ENCODE measurements at places on chromosomes 11 and 22.
A peak's percentile ranks its signal among the peaks of the same experiment; 100 is the strongest.

DNA sequence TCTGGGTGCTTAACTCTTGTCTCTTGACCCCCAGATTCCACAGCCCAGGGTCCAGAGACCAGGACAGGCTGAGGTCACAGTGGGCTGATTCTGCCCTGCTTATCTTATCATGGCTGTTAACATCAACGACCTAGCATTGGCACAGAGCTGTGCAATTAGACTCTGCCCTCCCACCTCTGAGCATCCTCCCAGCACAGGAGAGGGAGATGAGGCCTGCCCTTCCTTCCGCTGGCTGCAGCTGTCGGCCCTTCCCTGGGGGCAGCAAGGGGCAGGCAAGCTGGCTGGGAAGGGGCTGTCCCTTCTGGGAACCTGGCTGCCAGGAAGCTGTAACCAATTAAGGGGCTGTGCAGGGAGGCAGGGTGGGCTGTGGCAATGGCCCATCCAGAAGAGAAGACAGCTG lies 22.5 kb downstream of the LRRC10B start:
- DNase-seq: no peak

DNA sequence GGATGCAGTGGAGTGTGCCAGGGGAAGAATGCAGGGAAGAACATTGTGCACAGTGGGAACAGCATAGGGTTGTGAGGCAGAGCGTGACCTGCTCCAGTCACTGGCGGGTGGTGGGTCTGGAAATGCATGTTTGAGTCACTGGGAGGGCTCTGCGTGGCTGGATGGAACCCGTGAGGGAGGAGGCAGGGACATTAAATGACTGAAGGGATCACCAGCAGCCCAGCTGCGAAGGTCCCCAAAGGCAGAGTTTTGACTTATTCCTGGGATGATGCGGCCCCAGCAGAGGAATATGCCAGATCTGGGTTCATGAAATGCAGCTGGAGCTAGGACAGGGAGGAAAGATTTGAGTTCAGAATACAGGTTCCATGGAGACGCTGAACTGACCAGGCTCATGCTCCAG lies 104.0 kb upstream of the FGF3 start:
- DNase-seq: no peak

- DNase-seq: no peak
Observed at GRCh38 chr11:69831985-69832384, 12.8 kb upstream of the FGF3 start.

DNA sequence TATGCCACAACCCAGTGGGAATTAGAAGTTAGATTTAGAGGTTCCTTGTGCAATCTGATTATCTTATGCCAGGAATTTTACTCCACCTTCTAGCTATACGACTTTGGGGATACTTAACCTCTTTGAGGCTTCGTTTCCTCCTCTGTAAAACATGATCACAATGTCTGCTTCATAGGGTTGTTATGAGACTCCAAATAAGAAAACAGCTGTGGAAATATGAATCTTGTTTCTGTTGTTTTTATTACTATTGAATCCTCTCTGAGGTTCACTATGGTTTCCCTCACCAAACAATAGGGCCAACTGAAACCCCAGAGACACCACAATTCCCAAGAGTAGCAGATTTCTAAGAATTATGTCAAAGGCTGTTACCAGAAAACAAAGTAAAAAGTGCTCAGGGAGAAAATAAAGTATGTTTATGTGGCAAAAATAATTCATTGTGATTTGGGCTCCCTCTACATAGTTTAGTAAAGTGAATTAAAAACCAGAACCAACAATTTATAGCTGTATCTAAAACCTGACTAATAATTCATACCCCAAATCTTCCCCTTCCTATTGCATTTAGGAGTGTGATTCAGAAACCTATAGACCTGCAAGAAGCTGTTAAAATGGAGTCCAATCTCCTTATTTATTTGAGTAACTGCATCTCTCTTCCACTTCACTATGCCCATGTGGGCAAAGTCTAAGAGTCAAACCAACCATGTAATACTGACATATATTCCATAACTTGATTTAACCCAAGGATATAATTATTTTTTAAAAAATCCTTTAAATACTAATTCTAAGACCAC lies 38.4 kb downstream of the AMBRA1 start:
- DNase-seq: peak; percentile 29

GRCh38 chr11:17421781-17422180 lies 33.3 kb upstream of the KCNJ11 start:
- DNase-seq: no peak

GRCh38 chr11:62512961-62513360 lies 33.6 kb downstream of the AHNAK start:
- no peak for DNase-seq

GRCh38 chr11:32400670-32401369 lies 34.5 kb downstream of the WT1 start:
- DNase-seq: no peak

- no peak for DNase-seq
Observed at GRCh38 chr11:41612415-41612814, 153.0 kb upstream of the LRRC4C start.

DNA sequence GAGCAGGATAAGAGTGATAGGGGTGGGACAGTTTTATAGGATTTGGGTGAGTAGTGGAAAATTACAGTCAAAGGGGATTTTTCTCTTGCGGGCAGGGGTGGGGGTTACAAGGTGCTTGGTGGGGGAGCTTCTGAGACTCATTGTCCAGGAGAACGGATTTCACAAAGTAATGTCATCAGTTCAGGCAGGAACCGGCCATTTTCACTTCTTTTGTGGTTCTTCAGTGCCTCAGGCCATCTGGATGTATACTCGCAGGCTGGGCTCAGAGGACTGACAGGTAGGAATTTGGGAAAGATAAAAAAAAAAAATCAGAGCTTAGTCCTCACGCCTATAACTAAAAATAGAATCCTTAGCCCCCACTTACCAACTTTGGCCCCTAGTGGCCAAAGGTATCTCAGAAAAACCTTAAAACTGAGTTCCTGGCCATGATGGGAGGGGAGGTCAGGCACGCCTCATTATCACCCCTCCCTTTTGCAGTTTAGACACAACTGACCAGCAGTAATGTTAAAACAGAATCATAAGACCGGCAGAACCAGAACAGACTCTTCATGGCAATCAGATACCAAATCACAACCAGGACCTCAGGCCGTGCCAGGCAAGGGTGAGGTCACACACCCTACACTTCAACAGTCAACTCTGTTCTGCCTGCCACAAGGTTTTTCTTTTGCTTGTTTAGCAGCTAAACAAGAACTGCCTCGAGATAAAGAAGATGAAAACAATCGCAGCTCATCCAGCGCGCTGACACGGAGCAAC lies 8.9 kb upstream of the APOBEC3G start:
- DNase-seq: no peak

- peak; percentile 80 for DNase-seq
Observed at GRCh38 chr22:37166675-37167066, 17.0 kb upstream of the IL2RB start.

DNA sequence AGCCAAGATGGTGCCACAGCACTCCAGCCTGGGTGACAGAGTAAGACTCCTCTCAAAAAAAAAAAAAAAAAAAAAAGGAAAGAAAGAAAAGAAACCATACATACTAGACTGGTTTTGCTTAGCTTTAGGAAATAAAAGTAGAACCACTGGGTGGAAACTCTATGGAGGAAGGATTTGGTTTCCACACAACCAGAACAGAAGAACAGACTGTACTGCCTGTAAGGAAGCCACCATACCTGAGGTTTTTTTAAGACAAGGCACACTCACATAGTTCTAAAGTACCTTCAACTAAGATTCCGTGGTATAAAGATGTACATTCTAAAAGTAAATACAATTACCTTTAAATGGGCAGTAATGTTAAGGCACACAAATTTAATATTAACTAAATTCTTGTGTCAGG lies 58.6 kb downstream of the NUP98 start:
- no peak for DNase-seq

DNA sequence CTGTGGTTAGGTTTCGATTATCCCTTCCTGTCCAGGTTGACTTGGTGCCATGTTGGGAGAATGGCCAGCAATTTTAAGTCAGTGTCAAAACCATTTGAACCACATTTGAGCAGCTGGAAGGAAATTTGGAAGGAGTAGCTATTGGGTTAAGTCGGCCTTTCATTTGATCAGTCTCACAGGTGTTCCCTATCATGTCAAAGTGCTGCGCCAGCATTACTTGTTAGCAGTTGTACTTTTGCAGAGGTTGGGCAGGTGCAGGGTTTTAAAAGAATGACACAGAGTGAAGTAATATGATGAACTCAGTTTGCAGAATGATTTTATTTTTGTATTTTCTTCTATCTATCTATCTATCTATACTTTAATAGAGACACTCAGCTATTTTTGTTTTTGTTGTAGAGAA lies 6.4 kb upstream of the TYMP start:
- no peak for DNase-seq

- DNase-seq: no peak
Observed at GRCh38 chr11:110774138-110775014, 62.1 kb upstream of the ARHGAP20 start.

- DNase-seq: no peak
Observed at GRCh38 chr11:31823644-31824331, 12.7 kb upstream of the PAX6 start.

DNA sequence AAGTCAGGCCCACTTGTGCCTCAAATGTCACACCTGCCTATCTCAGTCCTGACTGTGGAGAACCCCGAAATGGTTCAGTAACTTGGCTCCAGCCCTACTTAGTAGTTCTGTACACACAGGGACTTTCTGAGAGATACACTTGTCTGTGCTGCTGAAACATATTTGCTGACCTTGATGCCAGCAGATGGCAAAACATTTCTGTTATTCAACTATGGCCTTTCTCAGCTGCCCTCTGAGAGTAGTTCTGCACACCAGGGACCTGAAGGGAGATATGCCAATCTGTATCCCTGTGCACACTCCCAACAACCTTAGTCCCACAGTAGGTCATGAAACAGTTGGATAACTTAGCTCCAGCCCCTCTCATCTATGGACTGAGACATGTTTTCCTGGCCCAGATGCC lies 1651.5 kb downstream of the LRRC4C start:
- DNase-seq: no peak
